ENCODE measurements at places on chromosomes 6 and 20.

- DNase-seq: no peak
Measured at GRCh38 chr6:121901432-121901831, 466.0 kb downstream of the GJA1 start.

DNA sequence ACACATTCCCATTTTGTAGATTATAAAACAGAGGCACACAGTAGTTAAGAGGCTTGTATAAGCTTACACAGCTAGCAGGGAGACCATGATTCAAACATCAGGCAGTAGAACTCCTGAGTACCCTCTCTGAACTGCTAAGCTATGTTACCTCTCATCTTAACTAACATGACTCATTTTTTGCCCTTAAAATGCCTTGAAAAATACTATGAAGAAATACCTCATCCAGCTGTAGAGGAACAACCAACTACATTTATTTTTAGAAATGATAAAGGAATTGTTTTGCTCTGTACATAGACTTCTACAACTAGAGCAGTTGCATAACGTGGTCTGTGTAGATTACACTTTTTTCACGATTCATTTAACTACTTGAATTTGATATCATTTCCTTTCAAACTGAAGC, 102.1 kb downstream of the FLRT3 start:
- no peak for DNase-seq

DNA sequence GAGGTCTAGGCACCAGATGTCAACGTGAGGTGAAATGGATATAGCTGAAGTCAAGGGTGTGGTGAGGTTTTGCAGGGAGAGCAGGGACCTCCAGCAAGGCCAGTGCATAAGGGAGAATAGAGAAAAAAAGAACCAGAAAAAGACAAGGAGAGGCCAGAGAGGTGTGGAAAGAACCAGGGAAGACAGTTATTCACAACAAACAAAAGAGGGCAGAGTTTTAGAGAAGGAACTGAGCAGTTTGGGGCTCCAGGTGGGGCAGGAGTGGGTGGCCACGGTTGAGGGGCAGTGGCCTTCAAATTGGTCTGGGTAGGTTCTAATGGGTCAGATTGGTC, 11.6 kb upstream of the NQO2 start:
- no peak for DNase-seq

GRCh38 chr6:156976216-156977127, 199.3 kb downstream of the ARID1B start:
- no peak for DNase-seq

DNA sequence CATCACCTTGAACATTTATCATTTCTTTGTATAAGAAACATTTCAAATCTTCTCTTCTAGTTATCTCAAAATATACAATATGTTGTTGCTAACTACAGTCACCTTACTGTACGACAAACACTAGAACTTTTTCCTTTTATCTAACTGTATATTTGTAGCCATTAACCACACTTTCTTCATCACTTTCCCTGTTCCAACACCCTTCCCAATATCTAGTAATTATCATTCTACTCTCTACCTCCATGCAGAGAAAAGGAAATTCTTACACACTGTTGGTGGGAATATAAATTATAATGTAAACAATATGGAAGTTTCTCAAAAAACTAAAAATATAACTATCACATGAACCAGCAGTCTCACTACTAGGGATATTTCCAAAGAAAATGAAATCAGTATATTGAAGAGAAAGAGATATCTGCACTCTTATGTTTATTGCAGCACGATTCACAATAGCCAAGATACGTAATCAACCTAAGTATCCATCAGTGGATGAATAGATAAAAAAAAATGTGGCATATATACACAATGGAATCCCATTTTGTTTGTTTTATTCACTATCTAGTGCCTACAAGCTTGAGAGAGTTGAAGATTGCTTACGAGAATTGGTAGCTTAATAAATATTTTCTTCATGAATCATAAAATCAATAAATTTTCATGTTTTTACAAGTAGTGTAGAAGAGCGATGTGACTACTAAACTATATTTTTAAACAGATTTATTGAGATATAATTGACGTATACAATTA, 2.4 kb downstream of the RHAG start:
- DNase-seq: no peak

DNA sequence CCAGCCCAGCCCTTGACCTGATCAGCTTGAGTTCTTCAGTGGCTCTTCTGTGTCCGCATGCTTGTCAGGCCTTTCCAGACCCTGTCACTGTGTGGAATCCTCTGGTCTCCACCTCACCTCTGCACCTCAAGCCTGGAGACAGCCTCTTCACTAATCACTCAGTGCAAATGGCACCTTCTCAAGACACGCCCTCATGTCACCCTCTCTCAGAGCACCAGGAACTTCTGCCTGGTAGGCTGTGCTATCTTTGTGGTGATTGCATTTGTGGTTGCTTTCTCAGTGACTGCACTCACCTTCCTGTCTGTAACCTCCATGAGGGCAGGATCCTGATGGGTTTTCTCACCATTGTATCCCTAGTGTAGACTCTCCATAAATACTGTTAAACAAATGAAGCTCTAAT, 435.2 kb upstream of the CDH4 start:
- DNase-seq: no peak

DNA sequence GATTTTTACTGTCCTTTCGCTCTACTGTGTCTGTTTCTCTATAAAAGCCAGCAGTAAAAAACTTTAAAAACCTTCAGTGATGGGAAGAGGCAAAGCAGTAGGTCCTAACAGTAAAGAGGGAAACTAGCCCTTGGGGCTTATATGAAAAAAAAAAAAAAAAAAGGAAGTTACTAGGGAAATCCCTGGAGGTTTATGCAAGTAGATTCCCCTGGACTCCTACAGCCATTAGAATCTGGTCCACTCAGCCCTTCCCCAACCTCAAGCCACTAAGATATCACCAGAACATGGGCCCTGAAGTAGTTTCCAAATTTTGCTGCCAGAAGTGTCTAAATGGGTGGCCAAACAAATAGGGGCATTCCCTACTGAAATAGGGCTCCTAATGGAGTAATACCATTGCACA, 70.5 kb upstream of the HINT3 start:
- DNase-seq: no peak

GRCh38 chr6:30171677-30172471, 8.5 kb downstream of the TRIM15 start:
- DNase-seq: no peak

GRCh38 chr20:31606804-31607639, 1.9 kb downstream of the ID1 start:
- DNase-seq: no peak

DNA sequence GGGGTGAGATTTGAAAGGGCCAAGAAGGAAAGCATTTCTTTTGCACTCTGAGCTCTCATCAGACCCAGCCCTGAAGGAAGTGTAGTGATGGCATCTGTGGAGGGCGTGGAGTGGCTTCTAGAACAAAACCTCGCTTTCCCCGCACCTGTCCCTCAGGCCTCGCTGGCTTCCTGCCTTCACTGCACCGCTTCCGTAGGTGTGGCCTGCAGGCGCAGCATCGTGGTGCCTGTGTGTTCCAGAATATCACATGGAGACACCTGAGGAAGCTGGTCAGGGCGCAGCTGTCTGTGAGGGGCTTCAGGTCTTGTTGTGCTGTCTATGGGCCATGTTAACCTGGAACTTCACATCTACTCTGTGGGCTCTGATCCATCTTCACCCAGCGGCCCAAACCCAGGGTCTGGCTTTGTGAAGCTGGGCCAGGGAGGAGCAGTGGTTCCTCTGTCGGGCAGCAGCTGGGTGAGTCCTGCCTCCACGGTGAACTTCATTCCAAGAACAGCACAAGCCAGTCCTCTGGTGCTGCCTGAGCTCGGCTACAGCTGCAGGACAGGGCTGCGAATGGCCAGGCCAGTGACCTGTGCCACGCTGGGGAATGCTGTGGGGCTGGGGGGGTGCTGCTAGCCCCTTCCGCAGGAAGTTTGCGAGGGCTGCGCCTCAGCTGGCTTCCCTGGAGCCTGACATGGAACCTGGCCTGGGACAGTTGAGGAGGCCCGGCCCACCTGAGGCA, 40.9 kb downstream of the DSTN start:
- no peak for DNase-seq

GRCh38 chr6:104531646-104532045, 328.1 kb downstream of the HACE1 start:
- no peak for DNase-seq

DNA sequence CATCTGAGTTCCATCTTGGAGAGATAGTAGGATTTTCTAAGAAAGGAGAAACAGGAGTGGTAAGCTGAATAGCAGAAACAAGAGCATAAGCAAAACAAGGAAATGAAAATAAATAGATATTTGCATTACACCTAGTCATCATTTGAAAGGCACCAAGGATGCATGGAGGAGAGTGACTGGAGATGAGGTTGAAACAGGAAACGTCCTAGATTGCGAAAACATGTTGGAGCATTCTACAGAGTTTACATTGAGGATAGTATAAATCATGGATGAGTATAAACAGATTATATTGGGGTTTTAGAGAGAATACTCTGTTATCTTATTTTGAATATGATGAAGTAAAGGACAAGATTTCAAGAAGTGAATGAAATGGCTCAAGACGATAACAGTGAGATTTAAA, 507.3 kb downstream of the EYS start:
- DNase-seq: no peak

DNA sequence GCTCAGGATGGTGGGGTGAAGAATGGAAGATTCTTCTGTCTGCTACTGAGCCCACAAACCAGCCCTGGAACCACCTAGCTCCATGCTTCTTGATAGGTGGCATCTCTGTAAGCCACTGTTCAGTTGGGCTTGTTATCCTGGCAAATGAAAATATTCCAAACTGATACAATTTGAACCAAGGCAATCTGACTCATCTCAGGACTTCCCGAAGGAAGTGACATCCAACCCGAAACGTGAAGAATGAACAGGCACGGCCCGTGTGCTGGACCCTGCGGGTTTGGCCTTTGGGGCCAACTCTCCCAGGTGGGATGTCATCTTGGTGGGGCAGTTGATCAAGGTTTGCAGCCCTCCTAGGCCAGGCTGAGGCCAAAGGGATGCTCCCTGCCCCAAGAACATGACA, 160.3 kb downstream of the PREX1 start:
- no peak for DNase-seq

DNA sequence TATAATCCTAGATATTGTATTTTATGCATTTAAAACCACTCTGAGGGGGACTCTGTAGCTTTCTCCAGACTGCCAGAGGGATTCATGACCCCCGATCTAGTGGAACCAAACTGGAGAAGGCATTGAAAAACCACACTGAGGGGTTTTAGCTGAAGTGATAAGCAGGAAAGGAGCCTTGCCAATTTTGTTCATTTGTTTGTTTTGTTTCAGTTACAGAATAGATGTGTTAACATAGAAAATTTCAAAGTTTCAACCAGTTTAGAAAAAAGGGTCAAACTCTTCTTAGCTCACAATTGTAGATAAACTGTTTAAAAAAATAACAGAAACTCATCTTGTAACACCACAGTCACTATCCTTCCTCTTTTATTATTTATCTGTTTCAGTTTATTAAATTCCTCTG, 19.8 kb downstream of the TAB2 start:
- DNase-seq: no peak

- DNase-seq: no peak
Measured at GRCh38 chr20:8303651-8304050, 171.6 kb downstream of the PLCB1 start.

DNA sequence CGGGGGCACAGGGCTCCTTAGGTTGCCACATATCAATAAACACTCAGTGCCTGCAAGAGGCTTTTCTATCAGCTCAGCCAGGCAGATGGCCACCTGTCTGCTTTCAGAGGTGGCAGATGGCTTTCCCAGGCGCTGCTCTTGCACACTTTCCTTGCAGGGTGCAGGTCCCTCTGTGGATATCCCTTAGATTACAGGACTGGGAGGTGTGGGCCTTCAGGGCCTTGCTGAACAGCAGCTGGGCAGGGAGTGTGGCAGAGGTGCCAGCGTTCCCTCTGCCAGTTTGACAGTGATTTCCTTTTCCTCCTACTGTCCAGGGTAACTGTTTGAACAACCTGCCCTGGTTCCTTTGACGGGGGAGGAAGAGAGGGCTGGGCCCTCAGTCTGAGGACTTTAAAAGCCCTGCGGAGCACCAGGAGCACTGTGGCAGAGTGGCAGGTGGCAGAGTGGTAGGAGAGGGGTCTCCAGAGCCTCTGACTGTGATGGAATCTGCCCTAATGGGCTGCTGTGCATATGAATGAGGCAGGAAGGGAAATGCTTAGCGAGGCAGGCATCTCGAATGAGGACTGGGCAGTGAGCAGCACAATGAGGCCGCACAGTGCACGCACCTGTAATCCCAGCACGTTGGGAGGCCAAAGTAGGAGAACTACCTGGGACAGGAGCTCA, 34.2 kb downstream of the ABHD12 start:
- no peak for DNase-seq

- peak; percentile 33 for DNase-seq
Measured at GRCh38 chr6:31114541-31114878, at the start of gene PSORS1C1. TSS of gene PSORS1C1 (plus strand) at chr6:31114800. CDS start at chr6:31129633, 14,833 bp downstream.

- no peak for DNase-seq
Measured at GRCh38 chr20:60238992-60239660, 280.9 kb downstream of the CDH26 start.

- DNase-seq: no peak
Measured at GRCh38 chr6:56916849-56917551, 37.9 kb upstream of the BEND6 start.

DNA sequence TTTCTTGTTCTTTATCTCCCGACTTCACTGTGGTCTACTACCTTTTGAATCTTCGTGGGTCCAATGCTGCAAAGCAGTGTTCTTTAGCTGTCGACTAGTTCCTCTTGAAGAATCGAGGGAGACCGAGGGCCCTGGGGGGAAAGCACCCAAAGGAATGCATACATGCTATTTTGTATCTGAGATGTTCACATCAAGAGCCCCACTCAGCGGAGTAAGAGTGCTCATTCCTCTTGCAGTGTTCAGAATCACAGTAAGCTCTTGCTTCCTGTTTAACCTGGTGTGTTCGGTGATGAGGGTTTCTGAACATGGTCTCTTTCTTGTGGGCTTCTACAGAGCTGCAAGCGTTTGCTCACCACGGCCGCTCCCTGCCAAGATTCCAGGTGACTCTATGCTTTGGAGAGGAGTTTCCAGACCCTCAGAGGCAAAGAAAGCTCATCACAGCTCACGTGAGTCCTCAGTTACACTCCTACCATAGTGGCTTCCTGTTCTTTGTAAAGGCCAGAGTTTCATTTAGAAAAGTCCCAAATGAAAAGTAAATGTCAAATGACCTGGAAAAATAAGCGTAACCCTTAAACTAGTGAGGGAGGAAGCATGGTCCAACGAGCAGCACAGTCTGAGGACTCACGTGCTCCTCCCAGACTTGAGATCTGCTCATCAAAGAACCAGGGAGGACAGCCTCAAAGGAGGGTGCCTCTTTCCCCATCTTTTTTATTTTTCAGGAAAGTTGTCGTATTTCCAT, 13.3 kb downstream of the IRF4 start:
- no peak for DNase-seq

Data from tibial nerve (tissue), 4 donors.